ENCODE measurements at places on chromosomes 6 and 20.

DNA sequence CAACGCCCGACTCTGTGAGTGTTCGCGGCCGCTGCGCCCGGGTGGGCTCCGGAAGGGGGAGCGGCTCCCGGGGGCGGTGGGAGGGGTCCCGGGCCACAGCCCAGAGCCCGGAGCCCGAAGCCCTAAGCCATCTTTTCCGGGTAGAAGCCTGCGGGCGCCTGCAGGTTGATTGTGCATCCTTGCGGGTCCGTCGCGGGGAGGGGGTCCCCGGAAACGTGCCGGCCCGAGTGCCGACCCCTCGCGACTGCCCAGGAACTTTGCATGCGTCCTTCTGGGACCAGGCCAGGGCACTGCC lies 413 bp downstream of the PTPRA start:
- DNase-seq, result peak; percentile 64

DNA sequence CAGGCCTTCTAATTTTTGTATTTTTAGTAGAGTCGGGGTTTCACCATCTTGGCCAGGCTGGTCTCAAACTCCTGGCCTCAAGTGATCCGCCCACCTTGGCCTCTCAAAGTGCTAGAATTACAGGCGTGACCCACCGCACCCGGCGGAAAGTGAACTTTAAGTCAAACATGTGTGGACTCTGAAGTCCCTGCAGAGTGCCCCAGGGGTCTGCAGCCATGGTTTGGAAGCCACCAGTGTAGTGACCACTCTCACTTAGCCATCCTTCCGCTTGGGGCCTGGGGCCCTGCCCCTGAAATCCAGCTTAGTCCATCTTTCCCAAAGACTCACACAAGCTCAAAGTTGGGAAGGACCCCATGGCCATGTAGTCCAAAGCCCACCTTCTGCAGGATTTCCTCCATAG lies 164.5 kb downstream of the GRM4 start:
- DNase-seq, result no peak

DNA sequence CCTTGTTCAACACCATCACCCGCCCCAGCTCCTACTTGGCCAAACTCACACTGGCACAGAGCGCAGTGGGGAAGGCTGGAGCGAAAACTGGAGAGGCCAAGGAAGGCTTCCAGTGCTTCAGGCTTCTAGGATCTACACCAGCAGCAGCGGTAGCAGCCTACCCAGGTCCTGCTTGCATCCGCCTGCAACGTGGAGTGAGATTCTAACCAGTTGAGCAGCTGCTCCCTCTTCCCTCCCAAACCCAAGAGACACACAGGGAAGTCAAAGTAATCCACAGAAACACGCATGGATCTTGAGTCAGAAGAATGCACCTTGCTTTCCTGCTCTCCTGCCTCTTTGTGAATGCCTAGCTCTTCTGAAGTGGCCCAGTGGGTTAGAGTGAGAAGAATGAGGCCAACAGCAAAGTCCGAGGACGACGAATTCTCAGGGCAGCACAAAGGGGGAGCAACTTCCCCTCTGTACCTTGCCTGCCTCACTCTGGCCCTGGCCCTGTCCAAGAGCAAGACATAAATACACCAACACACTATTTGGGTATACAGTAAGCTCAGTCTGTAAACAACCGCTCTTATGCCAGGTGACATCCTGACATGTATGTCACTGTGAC lies 95.9 kb upstream of the FOXQ1 start:
- DNase-seq, result no peak

- no peak for DNase-seq
Measured at GRCh38 chr6:102520966-102521365, 1127.5 kb downstream of the GRIK2 start.

GRCh38 chr6:162649271-162649670 lies 78.3 kb downstream of the PRKN start:
- no peak for DNase-seq

DNA sequence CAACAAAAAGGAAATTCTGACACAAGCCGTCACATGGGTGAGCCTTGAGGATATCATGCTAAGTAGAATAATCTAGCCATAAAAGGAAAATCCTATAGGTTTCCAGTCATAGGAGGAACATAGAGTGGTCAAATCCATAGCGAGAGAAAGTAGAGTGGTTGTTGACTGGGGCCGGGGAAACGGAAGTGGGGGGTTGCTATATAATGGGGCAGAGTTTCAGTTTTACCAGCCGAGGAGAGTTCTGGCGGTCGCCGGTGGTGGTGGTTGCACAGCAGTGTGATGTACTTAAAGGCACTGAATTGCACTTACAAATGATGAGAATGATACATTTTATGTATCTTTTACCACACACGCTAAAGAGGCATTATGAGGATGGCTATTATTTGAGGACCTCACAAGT lies 4.9 kb downstream of the GPR31 start:
- no peak for DNase-seq
